Midbrain (tissue), 1 donor: ENCODE measurements at places on chromosomes 11 and 22.

- no peak for DNase-seq
These were observed 550.6 kb downstream of the SOX6 start for GRCh38 chr11:15805726-15806125.

- DNase-seq, result no peak
These were observed 45.1 kb downstream of the KREMEN1 start for GRCh38 chr22:29117799-29118477.

GRCh38 chr11:44936525-44936924 lies 14.2 kb downstream of the TP53I11 start:
- DNase-seq, result peak; percentile 83

DNA sequence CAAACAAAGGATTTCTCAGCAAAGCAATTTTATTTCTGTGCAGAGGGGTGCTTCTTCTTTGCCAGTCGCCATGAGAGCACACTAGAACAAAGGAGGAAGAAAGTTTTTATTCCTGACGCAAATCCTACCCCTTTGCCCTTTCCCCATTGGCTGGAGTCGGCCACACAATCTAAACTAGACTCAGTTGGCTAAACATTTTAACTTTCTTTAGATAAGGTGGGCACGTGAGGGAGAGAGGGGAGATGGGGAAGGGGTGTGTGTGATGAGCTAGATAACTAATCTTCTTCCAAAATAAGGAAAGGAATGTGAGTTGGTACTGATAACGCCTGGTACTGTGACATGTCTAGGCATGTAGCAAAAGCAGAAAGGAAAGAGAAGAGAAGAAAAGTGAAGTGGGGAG lies 626 bp downstream of the TRIM22 start:
- peak; percentile 10 for DNase-seq

DNA sequence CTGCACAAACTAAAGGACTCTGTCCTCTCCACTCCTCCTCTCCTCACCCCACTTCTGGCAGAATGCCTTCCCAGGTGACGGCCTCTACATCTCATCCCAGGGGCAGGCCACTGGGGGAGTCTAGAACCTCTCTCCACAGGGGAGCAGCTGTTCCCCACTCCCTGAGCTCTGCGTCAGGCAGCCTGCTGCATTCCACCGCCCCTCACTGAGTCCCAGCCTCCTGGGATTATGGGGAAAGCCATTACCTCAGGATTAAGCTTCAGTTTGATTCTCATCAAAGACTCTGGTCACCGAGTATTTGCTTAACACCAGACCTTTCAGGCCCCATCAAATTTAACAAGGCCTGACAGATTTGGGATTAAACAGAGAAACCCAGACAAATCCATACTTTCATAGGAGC lies 405.9 kb downstream of the NXPE2 start:
- DNase-seq, result no peak

DNA sequence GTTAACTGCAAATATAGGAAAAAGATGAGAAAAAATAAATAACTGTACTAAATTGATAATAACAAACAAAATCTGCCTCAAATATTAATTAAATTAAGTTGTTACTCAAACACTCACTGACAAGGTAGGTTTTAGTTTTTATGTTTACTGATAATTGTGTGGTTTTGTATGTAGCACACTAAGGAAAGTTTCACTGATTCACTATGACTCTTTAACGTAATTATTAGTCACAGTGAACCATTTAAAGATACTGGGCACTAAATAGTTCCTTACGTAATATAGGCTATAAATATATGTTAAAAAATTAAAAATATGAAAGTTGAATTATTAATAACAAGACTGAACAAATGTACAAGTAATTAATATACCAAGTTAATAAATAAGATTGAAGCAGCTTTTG lies 2330.0 kb upstream of the RAG2 start:
- no peak for DNase-seq

GRCh38 chr11:119795231-119795630 lies 66.2 kb upstream of the NECTIN1 start:
- DNase-seq, result no peak

- DNase-seq, result no peak
These were observed 66.1 kb upstream of the VPREB1 start for GRCh38 chr22:22178355-22178965.

DNA sequence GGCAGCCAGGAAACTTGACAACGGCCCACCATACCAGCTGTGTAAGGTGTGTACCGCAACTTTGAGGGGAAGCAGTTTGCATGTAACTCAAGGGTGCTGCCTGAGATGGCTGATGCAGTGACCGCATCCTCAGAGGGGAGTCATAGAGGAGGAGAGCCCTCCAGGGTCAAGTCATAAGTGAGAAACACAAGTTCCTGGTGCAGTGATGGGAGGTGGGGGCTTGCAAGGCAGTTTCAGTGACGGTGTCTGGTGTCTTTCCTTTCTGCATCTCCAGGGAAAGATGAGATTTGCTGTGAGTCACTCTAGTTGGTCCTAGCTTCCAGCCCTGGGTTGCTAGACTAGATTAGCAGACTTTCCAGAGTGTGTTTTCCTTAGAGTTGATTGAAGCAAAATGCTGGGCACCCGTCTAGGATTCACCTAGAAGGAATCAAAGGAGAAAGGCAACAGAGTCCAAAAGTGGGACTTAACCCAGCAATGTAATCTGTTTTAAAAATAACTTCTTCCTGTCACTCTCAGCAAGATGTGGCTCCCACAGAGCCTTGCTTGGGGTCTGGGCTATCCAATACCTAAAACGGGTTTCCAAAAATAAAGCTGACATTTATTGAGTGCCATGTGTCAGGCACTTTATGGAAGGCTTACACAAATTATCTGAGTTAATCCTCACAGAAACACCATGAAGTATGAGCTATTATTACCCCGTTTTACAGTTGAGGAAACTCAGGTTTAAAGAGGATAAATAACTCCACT lies 265.4 kb upstream of the PLET1 start:
- DNase-seq, result no peak
